ENCODE measurements at places on chromosomes 6 and 20. TPM values are rescaled to one million over a fixed set of nuclear protein-coding genes. Genes with fewer than 3 reads are reported as not detected.

- no peak for DNase-seq
Measured at GRCh38 chr6:37302086-37302686, 44.2 kb upstream of the TMEM217 start.

DNA sequence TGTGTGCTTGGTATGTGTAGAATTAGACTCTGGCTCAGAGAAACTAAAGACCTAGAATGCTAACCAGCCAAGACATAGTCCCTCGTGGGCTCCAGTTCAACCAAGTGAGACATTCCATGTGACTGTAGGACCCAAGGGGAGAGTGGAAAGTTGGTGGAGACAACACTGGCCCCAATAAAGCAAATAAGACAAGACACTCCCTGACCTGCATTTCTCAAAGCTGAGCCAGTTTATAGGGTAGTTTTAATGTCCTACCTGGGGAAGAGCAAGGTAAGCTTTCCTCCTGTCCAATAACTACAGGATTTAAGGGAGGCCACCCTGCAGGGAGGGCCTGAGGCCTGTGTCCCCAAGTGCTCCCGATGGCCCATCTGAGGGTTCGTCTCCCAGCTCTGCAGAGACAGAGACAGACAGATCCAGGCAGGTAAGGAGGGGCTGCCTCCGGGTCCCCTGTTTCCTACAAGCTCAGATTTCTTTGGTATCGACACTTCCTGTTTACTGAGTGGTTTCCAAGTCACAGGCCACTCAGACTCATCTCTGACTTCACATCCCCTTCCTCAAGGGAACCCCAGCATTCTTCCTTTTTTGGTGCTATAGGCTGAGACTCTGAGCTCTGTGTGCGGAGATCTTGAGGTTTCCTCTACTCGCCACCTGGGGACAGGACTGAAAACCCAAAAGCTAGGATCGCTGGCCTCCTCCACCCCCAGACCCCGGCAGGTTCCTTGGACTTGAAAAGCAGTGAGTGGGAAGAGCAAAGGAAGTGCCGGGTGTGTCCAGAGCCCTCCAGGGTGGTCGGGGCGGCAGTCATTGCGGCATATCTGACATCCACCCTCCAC, 92.4 kb downstream of the PRND start:
- peak; percentile 67 for DNase-seq

DNA sequence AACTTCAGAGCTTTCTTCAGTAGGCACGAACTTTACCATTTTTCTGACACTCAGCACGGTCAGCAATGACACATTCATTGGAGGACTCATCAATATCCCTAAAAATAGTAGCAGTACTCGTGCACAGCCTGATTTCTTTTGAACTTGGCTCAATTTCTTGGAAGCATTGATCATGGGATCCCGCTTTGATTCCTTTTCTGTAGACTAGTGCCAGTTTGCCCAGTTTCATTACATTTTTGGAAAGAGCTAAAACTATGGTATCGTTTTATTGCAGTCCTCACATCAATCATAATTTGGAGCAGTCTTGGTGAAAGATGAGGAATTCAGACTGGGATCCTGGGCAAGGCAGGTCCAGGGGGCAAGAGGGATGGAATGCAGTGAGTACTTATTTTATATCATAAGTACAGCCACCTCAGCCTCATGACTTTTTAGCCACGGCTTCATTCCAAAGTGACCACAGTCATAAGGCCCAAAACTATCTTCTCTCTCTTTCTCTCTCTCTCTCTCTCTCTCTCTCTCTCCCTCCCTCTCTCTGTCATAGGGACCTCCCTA, 170.9 kb upstream of the AKAP12 start:
- no peak for DNase-seq

GRCh38 chr6:3165631-3166534, 8.5 kb upstream of the TUBB2A start:
- no peak for DNase-seq

- no peak for DNase-seq
Measured at GRCh38 chr6:36873612-36874442, 776 bp downstream of the PPIL1 start.

- no peak for DNase-seq
Measured at GRCh38 chr6:34697904-34698559, 1.5 kb upstream of the ILRUN start.

DNA sequence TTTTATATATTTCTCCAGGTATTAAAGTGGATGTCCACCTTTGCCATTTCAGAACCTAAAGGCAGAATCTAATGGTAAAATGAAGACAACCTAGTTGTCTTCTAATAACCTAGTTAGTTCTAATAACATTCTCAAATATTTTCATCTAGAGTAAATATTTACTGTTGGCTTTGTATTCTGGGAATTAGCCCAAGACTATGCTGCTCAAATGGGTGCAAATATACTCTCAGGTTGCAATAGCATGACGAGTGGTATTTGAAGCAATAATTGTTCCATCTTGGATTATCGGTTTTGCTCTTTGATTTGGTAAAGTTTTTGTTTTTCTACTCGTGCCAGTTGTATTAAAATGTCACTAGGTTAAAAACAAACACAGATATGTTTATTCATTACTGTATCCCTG, 21.0 kb upstream of the RSPH4A start:
- no peak for DNase-seq

DNA sequence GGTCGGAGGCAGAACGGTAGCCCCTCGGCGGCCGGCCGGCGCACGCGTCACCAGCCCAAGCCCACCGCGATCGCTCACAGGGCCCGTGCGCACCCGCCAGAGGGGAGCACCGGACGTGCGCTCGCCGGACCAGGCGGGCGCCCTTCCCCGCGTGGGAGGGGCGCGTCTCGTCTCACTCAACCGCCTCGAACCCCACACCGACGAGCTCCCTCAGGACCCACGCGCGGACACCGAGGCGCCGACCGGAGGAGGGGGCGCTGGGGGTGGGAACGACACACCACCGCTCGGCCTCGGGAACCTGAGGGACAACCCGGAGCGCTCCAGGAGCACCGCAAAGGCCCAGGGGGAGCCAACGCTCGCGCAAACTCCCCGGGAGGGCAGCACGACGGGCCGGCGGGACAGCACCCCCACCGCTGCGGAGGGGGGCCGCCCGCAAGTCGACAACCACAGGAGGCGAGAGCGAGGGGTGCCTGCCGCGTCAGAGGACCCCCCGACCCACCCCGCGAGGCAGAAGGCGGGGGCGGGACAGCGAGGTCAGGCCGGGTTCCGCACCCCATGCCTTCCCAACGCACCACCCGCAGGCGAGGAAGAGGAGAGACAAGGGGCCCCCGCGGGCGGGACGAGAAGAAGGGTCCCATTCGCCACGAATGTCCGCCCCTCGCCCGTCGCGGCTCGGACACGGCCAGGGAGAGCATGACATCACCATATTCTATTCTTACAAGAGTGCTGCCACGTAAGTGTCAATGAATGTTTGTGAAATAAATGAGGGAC, 512.7 kb upstream of the ZNF337 start:
- DNase-seq: no peak

- DNase-seq: no peak
Measured at GRCh38 chr6:9409126-9409525, 973.8 kb upstream of the SLC35B3 start.

GRCh38 chr6:50929323-50929722, 110.7 kb downstream of the TFAP2B start:
- DNase-seq: no peak

GRCh38 chr6:113971741-113972140, 793 bp upstream of the HDAC2 start:
- DNase-seq: no peak

GRCh38 chr6:55379895-55380294, 52.6 kb downstream of the GFRAL start:
- no peak for DNase-seq

DNA sequence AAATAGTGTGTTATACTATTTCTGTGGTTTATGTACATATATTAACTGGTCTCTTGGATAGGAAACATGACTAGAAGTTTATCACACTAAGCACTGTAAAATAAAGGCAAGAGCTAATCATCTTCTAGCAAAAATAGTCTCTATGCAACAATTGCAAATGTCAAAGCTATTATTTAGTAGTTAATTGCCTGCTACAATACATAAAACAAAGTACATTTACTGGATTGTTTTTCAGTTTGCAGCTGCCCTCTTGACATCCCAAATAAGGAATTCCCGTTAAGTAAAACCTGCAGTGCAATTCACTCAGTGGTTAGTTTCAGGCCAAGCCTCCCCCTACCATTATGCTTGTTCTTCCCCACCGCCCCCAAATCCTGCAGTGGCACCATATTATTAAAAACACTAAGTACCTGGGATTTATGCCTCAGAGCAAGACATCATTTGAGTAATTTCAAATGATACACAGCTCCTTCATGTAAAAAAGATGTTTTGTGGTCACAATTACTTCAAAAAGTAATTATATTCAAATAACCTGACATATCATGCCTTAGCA, 1.6 kb upstream of the ATP5F1E start:
- no peak for DNase-seq

DNA sequence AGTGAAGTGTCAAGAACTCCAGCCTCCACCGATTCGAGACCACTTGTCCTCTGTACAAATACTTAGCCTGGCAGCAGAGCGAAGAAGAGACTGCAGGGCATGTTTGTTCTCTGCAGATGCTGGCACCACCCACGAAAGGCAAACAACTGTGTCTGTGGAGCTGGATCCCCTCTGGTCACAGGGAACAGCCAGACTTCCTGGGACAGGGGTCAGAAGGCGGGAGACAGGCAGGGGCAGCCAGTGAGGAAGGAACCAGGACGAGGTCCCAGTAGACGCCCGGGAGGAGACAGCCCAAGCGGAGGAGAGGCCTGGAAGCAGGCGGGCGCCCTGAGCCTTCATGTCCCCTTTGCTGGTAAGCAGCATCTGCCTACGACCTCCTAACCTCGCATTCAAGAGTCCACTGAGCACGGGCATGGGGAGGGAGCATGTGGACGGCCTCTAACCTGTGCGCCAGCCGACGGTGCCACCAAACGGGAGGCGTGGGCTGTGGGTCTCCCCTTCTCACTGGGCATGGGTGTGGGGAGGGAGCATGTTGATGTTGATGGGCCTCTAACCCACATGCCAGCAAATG, 265.5 kb downstream of the DLL1 start:
- DNase-seq: peak; percentile 35

GRCh38 chr6:137754366-137754765, 112.7 kb upstream of the TNFAIP3 start:
- no peak for DNase-seq

- DNase-seq: no peak
Measured at GRCh38 chr20:6086868-6087267, 33.0 kb upstream of the LRRN4 start.

DNA sequence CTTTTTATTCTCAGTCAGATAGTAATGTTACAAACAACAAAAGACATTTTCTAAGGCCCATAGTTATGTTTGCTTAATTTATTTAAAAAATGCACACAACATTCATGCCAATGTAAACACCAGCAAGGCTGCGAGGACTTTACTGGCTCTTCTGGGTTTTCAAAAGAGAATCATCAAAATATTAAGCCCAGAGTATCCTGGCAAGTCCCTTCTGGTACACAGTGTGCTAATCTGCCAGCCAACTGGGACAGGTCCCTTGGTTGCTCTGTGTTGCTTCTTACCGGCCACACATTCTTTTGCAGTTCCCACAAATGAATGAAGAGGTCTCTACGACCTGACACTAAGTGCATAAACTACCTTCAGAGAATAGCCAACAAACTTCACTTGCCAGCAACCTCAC, 42.6 kb upstream of the SPDEF start:
- no peak for DNase-seq

DNA sequence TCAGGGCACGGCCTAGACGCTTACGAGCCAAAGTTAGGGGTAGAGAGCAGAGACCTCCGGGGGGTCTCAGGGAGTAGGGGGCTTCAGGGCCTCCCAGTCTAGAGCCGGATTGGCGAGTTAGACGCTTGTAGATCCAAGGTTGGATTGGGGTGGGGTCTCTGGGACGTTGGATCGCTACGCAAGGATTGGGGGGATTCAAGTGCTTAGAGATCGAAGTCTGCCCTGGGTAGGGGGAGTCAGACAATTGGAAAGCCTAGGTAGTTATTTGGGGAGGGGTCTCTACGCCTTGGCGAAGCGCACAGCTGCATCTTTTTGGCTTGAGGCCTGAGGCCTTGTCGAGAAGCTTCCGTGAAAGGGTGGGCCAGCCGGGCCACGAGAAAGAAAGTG, 469 bp downstream of the STX16 start:
- no peak for DNase-seq

- DNase-seq: no peak
Measured at GRCh38 chr6:53926505-53926904, 131.7 kb downstream of the LRRC1 start.

DNA sequence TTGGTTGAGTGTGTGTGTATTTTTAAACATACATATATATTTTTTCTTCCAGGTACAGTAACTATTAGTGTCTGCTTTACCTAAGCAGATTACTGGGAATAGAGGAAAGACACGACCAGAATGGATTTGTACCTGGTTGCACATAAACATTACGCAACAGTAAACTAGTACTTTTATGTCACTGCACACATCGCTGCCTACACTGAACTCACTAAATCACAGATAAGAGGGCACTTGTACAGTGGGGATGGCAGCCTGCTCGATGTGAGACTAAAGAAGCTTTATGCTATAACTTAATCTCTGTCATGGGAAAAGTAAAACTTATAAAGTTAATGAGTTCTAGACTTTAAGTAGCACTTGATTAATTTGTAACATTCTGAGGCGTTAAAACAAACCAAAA, 89.5 kb upstream of the SIM1 start:
- no peak for DNase-seq

GRCh38 chr6:55822815-55823214, 52.6 kb downstream of the BMP5 start:
- no peak for DNase-seq

- no peak for DNase-seq
Measured at GRCh38 chr20:35697696-35698297, 1.4 kb downstream of the NFS1 start.

- no peak for DNase-seq
Measured at GRCh38 chr20:50098259-50098658, 14.7 kb downstream of the UBE2V1 start.

GRCh38 chr20:38143238-38143645, 21.8 kb downstream of the TGM2 start:
- no peak for DNase-seq

GRCh38 chr20:32134026-32134425, 24.5 kb downstream of the TM9SF4 start:
- DNase-seq: no peak

- no peak for DNase-seq
Measured at GRCh38 chr6:148336901-148337300, 5.7 kb upstream of the SASH1 start.

DNA sequence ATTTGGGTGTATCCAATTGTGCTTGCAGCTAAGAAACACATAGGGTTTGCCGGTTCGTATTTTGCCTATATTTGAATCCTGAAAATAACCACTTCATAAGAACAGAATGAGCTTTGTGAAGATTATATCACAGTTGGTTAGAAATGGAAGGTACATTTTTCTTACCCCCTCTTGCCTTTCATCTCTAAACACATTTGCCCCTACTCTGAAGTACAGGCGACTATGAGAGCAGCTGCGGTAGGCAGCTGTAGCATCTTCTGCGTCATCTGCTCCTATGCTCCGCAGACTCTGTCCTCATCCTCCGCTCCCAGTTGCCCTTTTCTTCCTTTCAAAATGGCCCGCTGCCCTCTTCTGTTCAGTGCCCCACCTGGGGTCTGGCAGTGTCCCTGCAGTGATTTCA, 47.6 kb upstream of the REV3L start:
- no peak for DNase-seq

The OTOR gene
- total RNA-seq: not detected

The RFX6 gene
- not detected for total RNA-seq

The CFAP206 gene
- total RNA-seq: not detected

The STX16 gene
- 130 TPM for total RNA-seq

The TMEM242 gene
- total RNA-seq: 4.8 TPM

The RBBP8NL gene
- total RNA-seq: not detected

The FAM83B gene
- not detected for total RNA-seq

The ELOVL4 gene
- 0.61 TPM for total RNA-seq

The GLO1 gene
- 138 TPM for total RNA-seq

The VGLL2 gene
- not detected for total RNA-seq

The KHDC1 gene
- total RNA-seq: 4.0 TPM

The ADGRG6 gene
- 1.0 TPM for total RNA-seq

All from activated naive CD4-positive, alpha-beta T cell treated with anti-CD3 and anti-CD28 coated beads, Interleukin-2, amount 50 U/mL, for 72 hours (primary cell).